HFFc6 (cell line): ENCODE measurements at places on chromosomes 7 and 10.

GRCh38 chr10:79042639-79043411 is 25.9 kb upstream of the ZMIZ1 start:
- no peaks in the 10 kb centered on the region for H3K4me1 ChIP-seq
- no peak for DNase-seq
- peaks cover 32% of the 10 kb centered on the region for H3K27me3 ChIP-seq

GRCh38 chr7:137443616-137444015 is 100.1 kb upstream of the PTN start:
- H3K4me3 ChIP-seq, result no peak overlapping the region
- H3K27ac ChIP-seq, result no peak overlapping the region
- H3K4me1 ChIP-seq, result peaks cover 31% of the 10 kb centered on the region
- DNase-seq, result peak; percentile 34

DNA sequence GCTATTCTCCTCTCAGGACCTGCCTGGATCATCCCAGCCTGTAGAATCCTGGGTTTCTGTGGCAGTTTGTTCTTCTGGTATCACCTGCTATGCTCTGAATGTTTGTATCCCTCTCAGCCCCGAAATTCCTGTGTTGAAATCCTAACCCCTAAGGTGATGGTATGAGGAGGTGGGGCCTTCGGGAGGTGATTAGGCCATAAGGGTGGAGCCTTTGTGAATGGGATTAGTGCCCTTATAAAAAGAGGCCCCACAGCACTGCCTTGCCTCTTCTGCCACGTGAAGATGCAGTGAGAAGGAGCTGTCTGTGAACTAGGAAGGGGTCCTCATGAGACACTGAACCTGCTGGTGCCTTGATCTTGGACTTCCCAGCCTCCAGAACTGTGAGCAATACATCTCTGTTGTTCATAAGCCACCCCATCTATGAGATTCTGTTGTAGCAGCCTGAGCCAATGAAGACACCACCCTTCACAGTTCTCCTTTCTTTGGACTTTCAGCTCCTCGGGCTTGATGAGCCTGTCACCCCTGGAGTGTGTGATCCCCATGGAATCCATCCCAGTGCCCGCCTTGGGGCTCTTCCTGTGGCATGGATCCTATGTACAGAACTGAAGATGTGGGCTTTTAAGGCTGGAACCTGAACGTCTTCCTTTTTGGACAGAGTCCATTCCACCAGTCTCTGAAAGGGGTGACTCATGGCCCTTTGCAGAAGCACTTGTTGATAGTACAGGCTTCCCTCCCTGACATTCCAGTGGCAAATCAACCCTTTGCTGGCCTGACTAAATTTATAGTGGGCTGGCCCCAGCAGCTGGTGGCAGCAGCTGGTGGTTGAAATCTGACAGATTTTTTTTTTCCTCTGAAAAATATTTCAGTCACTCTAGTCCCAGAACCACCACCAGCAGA is 138.0 kb downstream of the TACC2 start:
- peaks cover 10% of the 10 kb centered on the region; the same call in 1 of the 2 replicates for H3K36me3 ChIP-seq
- DNase-seq, result peak; percentile 88
- H3K4me1 ChIP-seq, result peaks cover 36% of the 10 kb centered on the region
- H3K4me3 ChIP-seq, result peak overlapping the region; percentile 31
- peak overlapping the region; percentile 68 for H3K27ac ChIP-seq

- peaks cover 12% of the 10 kb centered on the region for H3K27me3 ChIP-seq
- no peaks in the 10 kb centered on the region for H3K36me3 ChIP-seq
- H3K4me1 ChIP-seq, result no peaks in the 10 kb centered on the region
- no peak overlapping the region for H3K27ac ChIP-seq
- no peak for DNase-seq
- H3K4me3 ChIP-seq, result no peak overlapping the region
These were observed 5.1 kb downstream of the CALML3 start for GRCh38 chr10:5529702-5530411.

DNA sequence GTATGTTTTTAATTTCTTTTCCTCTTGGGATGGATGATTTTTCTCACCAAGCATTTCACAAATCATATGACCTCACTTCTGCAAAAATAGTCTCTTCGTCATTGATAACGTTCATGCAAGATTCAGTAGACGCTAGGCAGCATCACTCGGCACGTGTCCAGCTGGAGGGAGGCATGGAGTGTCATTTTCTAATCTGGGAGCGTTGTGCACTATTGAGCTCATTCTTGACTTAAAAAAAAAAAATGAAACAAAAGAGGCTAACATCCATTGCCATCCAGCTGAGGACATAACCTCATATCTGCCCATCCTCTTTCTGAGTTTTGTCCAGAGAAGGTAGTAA is 56.2 kb downstream of the COL17A1 start:
- H3K27me3 ChIP-seq, result no peaks in the 10 kb centered on the region; the same call in 1 of the 2 replicates
- H3K4me1 ChIP-seq, result no peaks in the 10 kb centered on the region
- H3K27ac ChIP-seq, result no peak overlapping the region
- peaks cover 2% of the 10 kb centered on the region; the same call in 1 of the 2 replicates for H3K36me3 ChIP-seq
- DNase-seq, result no peak

GRCh38 chr10:106655636-106656035 is 508.9 kb downstream of the SORCS1 start:
- H3K27ac ChIP-seq, result no peak overlapping the region
- no peaks in the 10 kb centered on the region for H3K36me3 ChIP-seq
- no peaks in the 10 kb centered on the region for H3K4me1 ChIP-seq
- no peaks in the 10 kb centered on the region; the same call in 1 of the 2 replicates for H3K27me3 ChIP-seq
- no peak for DNase-seq

DNA sequence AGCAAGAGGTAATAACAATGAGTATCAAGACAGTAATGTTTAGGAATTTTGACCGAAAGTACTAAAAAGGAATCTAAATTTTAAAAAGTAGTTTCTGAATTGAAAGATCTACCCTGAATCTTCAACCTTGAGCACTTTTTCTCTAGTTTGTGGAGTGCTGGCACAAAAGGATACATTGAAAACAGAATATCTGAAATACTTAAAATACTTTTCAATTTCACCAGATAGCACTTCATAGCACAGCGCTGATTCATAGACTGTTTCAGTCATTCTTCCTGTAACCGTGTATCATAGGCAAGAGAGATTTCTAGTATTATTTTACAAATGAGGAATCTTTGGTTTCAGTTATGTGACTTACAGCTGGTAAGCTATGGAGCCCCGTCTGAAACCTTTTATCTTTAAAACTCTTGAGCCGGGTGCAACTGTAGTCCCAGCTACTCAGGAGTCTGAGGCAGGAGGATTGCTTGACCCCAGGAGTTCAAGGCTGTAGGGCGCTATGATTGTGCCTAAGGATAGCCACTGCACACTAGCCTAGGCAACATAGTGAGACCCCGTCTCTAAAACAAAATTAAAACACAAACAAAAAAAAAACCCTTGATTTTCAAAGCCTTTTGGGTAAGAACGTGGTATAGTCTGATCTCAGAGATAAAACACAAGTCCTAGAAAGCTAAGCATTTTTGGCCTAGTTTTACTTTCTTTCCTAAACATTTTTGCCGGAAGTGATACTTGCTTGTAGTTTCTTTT is 35.1 kb downstream of the FHIP2A start:
- DNase-seq, result peak; percentile 81
- peaks cover 65% of the 10 kb centered on the region for H3K36me3 ChIP-seq
- peak overlapping the region; percentile 79 for H3K4me3 ChIP-seq

- no peak for DNase-seq
- no peaks in the 10 kb centered on the region for H3K4me1 ChIP-seq
- no peak overlapping the region for H3K27ac ChIP-seq
- no peaks in the 10 kb centered on the region for H3K36me3 ChIP-seq
- H3K4me3 ChIP-seq, result no peak overlapping the region
These were observed 182.8 kb downstream of the SEC23IP start for GRCh38 chr10:120075349-120075748.

DNA sequence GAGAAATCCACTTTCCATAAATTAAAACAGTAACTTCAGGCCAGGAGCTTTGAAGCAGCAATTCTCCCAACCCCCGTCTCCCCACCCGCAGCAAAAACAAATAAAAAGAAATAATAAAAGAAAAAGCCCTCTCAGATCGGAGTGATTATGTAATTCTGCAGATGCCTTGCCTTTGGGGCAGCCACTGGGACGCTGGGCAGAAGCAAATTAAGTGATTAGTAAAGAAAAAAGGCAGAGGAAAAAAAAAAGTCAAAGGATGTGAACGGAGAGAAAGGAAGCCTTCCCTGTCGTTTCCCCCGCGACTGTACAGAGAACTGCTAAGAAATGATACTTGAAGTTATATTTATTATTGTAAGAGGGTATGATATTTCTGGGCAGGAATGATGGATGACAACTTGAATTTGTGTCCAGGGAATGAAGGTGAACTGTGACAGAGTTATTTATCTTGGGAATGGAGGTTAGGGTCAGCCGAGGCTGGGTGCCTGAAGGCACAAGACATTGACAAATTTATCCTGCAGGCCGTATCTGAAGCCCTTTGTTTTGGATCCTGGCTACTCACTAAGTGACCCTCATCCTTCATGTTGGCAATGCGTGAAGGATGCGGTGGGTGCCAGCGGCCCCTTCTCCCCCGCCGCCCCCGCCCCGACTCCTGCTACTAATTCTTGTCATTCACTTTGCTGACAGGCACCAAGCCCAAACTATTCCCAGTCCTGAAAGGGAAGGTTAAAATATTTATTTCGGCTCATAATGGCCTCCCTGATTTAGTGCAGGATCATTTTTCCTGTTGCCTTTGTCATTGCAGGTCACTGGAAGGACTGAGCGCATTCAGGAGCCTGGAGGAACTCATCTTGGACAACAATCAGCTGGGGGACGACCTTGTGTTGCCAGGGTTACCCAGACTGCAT is 604.0 kb downstream of the LRMDA start:
- peaks cover 22% of the 10 kb centered on the region for H3K4me1 ChIP-seq
- H3K27ac ChIP-seq, result no peak overlapping the region
- no peak for DNase-seq
- H3K4me3 ChIP-seq, result no peak overlapping the region
- 0 out of 2 replicates have a peak, but pooled peaks cover 2% of the 10 kb centered on the region for H3K36me3 ChIP-seq

DNA sequence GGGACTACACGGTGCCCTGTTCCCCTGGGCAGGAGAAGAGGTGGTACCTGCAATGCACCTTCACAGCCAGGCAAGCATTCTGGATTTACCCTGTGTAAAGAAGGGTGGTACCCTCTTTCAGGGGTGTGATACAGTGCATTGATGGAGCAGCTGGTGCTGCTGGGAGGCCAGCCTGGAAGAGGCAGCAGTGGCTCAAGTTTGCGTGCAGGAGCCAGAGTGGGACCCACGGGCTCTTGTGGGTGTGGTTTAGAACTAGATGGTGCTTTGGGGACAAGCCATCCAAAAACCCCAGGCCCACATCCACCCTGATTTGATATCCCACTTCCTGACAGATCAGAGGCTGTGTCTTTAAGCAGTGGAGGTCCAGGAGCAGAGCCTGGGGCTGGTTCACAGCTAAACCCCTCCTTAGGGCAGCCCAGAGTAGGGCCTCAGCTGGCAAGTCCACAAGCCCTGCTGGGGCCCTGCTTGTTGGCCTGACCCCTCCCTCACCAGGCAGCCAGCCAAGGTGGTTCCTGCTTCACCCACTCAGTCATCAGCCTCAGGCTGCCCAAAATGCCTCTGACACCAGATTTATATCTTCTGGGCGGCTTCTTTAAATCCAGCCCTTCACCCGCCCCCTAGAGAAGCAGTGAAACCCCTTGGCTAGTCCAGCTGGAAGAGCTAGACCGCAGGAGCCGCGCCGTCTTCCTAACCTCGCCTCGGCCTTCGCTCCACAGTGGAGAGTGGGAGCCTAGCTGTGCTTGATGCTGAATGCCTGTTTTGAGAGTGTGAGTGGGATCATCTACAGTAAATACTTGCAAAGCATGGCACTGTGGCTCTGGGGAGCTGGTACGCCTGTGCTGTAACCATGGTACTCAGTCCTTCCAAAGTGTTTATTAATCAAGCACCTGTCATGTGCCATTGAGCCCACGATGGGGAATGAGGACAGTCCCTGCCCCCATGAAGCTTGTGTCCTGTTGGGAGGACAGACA is 1.4 kb upstream of the ASIC3 start:
- no peaks in the 10 kb centered on the region for H3K36me3 ChIP-seq
- H3K4me1 ChIP-seq, result peaks cover 14% of the 10 kb centered on the region

DNA sequence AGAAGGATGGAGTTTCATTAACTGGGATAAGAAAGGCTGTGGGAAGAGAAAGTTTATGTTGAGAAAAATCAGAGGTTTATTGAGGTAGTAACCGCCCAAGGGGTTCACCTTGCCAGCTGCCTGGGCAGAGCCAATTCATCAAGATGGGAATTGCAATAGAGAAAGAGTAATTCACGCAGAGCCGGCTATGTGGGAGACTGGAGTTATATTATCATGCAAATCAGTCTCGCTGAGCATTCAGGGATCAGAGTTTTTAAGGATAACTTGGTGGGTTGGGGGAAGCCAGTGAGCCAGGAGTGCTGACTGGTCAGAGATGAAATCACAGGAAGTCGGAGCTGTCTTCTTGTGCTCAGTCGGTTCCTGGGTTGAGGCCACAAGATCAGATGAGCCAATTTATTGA is 70.6 kb downstream of the MALRD1 start:
- no peaks in the 10 kb centered on the region for H3K27me3 ChIP-seq
- no peak overlapping the region for H3K27ac ChIP-seq
- no peaks in the 10 kb centered on the region for H3K4me1 ChIP-seq
- H3K36me3 ChIP-seq, result peaks cover 4% of the 10 kb centered on the region; the same call in 1 of the 2 replicates

GRCh38 chr7:135710417-135711138 is 17.4 kb downstream of the SLC13A4 start:
- H3K27ac ChIP-seq, result no peak overlapping the region
- DNase-seq, result no peak
- H3K4me3 ChIP-seq, result no peak overlapping the region

GRCh38 chr7:28110427-28111012 is 70.1 kb downstream of the JAZF1 start:
- no peak overlapping the region for H3K4me3 ChIP-seq
- H3K4me1 ChIP-seq, result peaks cover 53% of the 10 kb centered on the region
- no peaks in the 10 kb centered on the region for H3K36me3 ChIP-seq
- H3K27me3 ChIP-seq, result no peaks in the 10 kb centered on the region; the same call in 1 of the 2 replicates

DNA sequence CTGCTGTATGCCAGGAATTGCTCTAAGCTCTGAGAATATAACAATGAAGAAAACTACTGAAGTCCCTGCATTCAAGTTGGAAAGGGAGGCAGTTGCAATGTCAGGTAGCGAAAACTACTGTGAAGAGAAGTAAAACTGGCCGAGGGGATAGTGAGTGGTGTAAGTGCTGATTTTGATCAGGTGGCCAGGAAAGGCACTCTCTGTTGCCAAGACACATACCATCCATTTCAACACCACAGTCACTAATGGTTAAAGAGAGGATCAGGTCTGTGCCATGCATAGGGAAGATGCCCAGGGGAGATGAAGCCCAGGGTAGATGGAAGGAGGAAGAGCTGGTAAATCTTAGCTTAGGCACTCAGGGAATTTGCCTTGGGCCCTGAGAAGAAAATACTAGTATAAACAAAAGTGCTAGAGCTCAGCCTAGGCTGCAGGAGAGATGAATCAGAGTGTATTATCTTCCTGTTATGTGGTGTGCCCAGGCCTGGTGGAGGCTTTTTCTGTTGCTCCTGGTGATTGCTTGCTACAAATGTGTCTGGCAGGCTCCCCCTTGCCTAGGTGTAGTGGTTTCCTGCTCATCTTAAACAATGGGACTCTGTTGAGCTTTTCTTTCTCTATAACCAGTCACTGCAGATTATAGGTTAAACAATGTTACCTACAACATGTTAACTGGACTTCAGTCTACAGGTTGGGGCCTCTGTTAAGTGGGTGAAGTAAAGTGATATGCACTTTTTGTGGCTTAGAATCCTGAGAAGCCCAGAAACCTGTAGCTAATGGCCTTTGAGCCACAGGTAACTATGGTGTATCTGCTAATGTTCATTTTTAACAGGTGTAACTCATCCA is 125.5 kb downstream of the LRRC4 start:
- H3K27ac ChIP-seq, result peak overlapping the region; percentile 77
- peaks cover 67% of the 10 kb centered on the region for H3K4me1 ChIP-seq
- H3K36me3 ChIP-seq, result peaks cover 13% of the 10 kb centered on the region; the same call in 1 of the 2 replicates
- no peak overlapping the region for H3K4me3 ChIP-seq
- peak; percentile 78 for DNase-seq
- H3K27me3 ChIP-seq, result no peaks in the 10 kb centered on the region; the same call in 1 of the 2 replicates
